ENCODE measurements at places on chromosomes 4 and X. TPM values are rescaled to one million over a fixed set of nuclear protein-coding genes. Genes with fewer than 3 reads are reported as not detected.
A peak's percentile ranks its signal among the peaks of the same experiment; 100 is the strongest.

The FOXP3 gene
- not detected for total RNA-seq

DNA sequence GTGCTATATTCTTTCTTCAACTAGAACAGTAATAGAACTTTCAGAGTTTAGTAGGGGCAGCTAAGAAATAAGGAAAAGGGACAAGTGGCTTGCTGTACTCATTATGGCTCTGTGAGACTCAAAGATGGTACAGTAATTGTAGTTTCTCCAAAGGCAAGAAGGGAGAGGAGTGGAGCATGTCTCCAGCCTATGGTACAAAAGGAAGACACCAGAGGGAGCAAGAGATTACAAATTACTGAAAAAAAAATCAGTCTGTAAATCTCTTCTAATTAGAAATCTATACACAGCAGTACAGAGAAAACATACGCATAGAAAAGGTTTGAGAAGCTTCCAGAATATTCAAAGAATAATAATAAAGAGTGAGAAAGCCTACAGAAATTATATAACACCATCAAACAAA is 61.4 kb downstream of the KLHL4 start:
- no peak for DNase-seq

DNA sequence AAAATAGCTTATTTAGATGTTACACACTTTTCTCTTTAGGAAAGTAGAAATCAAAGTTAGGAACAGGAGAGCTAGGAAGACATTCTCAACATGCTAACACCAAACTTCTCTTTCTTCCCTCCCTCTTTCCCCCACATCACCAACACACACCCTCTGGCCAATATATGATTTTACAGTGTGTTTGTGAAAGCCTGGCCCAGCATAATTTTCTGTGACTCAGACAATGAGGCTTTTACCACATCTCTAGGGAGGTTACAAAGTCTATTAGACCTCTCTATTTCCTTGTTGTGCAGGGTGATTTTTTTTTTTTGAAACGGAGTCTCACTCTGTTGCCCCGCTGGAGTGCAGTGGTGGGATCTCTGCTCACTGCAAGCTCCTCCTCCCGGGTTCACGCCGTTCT is 189.9 kb downstream of the AASDH start:
- no peak for DNase-seq

The CFAP47 gene
- total RNA-seq, result not detected

The FGG gene
- total RNA-seq, result not detected

DNA sequence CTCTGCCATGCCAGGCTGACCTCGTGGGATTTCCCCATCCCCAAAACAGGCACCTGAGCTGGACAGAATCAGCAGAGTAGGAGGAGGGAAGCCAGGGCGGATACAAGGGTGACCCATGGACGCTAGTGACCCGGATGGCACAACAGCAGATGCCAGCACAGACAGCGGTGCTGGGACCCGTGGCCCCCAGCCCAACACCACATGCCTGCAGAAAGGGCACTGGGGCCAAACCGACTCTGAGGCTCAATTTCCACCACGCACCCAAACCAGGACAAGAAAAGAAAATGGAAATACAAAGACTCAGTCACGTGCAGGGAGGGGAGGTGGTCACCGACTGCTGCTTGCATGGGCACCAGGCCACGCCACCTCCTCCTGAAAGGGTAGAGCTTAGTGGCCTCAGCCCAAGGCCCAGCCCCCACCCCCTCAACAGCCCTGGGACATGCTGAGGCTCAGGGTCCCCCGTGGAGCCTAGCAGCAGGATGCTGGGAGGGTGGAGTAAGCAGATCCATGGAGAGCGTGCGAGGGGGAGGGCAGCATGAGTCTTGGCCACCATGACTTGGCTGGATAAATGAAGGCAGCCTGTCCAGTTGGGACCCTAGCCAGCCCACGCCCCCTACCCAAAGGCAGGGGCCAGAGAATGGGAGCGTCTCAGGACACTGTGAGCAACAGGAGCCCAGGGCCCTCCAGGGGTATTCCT is 47.7 kb downstream of the C4orf50 start:
- no peak for DNase-seq

DNA sequence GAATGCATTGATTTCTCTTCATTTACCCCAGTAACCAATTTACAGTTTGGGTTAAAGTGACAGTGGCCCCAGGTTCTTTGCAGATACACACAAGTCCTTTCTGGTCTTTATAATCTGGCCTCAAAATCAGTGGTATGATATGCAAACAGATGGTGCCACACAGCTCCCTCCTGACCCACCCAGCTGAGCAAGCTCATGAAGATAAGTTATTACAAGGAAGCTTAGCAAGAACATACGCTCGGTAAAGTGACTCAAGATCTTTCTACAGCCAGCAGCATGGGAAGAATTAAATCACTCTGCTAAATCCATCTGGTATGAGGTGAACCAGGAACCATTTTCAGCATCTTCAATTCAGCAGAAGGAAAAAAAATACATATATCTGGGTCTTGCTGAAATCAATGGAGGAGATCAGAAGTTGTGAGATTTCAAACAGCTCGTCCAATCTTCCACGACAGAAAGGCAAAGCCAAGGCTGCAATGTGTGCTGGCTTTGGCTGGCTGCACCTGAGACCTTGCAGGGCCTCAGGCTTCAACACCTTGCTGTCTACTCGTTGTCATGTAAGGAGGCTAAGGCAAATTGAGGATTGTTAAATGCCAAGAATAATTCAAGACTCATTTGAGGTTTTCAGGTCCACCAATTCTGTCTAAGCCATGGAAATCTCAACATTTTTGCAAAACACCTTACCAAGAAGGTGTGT is 28.2 kb downstream of the SEL1L3 start:
- no peak for DNase-seq

- no peak for DNase-seq
Observed at GRCh38 chrX:119573840-119574393, 446 bp upstream of the UBE2A start.

DNA sequence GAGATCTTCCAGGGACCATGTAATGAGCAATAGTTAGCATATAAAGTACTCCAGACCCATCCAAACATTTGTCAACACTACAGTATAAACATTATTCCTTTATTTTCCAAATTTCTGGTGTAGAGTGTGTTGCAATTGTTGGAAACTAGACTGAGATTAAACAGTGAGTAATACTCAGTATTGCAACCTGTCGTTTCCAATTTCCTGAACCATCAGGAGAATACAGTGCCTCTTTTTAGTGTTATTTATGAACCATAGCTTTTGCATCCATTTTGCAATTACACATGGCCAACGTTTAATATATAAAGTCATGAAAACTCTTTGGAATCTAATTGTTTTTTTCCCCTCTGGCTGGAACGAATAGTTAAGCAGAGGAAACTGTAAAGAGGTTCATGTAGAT is 58.3 kb upstream of the DHRSX start:
- DNase-seq, result no peak

GRCh38 chr4:845836-846251 is 19.9 kb upstream of the CPLX1 start:
- no peak for DNase-seq

The SPARCL1 gene
- 141 TPM for total RNA-seq

DNA sequence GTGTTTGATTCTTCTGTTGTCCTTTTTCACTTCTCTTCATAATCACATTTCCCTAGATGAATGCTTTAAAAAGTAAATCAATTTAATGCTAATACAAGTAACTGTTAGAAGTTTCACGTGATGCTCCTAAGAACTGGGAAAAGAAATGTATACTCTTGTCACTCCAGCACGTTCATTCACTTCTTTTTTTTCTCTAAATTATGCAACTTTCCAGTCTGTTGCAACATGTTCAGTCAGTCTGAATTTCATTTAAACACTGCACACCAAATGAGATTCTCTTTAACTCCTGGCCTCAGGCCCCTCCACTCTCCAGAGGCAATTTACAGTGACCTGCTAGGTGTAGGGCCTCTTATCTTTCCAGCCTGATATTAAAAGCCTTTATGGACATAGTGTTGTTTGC is 321.9 kb downstream of the HS3ST1 start:
- DNase-seq, result no peak

DNA sequence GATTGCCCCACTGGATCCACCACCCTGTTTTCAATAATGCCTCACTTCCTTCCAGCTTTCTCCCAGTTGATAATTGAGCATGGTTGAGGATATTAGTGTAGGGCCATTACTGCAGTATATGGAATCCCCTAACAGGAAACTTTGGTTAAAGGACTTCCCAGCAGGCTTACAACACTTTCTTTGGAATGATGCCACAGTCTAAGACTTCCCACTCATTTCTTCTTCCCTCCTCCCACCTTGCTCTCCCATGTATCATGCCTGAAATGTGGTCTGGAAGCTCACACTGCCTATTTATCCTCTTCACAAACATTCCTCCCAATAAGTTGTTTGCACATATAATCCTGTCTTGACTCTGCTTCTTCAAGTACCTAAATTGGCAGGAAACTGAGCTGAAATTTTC is 863.3 kb downstream of the CENPC start:
- no peak for DNase-seq

DNA sequence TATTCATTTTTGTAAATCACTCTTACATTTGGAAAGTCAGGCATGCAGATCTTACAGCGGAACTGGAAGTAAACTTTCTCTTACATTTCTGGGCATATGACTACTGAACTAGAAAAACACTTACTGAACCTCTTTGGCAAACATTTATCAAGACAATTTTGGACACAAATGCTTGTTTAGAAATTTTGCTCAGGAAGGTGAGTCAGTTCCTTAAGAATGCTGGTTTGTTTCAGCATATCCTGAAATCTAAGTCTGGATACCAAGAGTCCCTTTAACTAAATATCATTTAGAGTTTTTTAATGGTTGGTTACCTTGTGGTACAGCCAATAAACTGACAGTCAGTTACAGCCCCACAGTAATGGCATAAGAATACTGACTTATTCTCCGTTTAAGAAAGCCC is 15.0 kb downstream of the SHISA3 start:
- no peak for DNase-seq

- no peak for DNase-seq
Observed at GRCh38 chrX:153684467-153685155, 3.1 kb upstream of the SLC6A8 start.

The SSX2B gene
- not detected for total RNA-seq

DNA sequence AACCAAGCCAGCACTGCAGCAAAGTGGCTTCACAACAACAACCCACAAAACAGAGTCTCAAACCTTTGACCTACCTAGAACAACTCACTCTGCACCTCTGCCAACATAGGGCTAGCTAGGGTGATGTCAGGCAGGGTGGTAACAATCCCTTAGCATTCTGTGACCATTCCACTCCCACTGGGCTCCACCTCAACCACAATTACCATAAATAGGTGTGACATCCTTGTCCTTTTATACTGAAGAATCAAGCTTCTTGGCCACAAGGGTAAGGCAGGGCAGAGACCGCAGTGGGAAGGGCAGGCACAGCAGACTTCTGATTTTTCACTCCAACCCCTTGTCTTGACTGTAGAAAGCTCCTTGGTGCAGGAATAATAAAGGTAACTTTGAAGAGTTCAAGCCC is 795.4 kb upstream of the DIAPH2 start:
- DNase-seq, result no peak

GRCh38 chrX:135581496-135581895 is 61.0 kb downstream of the INTS6L start:
- no peak for DNase-seq

The CT45A10 gene
- not detected for total RNA-seq

The ANXA10 gene
- 14.0 TPM for total RNA-seq

DNA sequence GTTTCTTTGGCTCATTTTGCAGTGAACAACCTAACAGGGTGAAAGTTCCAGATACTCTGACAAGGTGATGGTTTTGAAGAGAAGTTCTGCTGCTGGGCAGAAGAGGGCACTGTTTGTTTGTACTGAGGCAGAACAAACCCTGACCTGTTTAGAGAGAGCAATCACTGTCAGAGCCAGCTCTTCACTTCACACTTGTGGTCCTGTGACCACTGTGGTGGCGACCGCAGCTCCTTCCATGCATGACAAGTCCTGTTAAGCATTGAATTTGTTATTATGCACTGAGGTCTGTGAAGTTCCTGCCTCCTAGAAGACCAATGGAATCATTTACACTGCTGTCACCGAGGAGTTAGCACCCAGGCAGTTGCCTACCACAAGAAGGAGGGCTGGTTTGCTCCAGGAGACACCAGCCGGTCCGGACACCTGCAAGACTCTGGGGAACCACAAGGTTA is 86.6 kb downstream of the ZNF330 start:
- peak; percentile 63 for DNase-seq

The MGAT4D gene
- not detected for total RNA-seq

DNA sequence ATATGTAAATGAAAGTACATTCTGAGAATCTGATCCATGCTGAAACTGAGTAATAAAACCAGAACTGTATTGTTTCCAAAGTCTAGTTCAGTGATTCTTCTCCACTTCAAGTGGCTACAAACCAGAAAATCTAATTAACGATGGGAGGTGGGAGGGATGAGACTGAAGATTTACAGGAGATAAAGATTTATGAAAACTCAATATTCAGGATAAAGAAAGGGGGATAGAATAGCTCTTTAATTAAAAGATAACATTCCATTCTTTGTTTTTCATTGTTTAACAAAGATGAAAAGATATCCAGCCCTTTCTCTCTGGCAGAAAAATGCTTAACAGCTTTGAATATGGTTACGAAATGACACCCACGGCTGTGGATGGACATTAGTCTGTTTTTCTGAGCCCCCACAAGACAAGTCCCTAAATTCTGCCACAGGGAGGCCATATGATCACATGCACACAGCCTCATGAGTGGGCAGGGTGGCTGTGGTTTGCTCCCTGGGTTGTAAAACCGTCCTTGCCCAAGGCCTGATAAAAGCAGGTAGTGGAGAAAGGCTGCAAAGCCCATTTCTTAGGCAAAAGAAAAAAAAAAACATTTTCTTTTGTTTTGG is 36.4 kb downstream of the TMEM150C start:
- DNase-seq, result no peak

The SYP gene
- 5.4 TPM for total RNA-seq

DNA sequence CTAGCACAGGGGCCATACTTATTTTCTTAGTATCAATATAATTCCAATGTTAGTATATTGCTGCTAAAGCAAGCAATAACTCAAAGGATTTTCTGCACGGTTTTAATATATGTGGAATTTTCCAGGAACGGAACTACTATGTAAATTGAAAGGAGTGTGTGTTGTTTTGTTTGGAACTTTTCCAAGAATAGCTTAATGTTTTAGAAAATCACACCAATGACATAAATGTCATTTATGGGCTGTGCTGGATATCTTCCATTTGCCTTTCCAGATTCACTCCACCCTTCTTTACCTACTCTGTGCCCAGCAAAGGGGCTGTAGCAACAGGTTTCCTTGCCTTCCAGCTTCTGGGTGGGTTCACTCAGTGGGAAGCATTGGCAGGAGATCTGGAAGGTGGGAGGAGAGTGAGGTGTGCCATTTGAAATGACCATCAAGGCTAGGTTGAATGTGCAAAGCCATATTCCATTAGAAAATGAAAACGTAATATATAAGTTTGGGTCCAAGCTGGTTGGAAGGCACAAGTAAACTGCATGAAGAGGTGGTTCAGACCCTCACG is 25.2 kb upstream of the ZFX start:
- no peak for DNase-seq
